Activated CD4-positive, alpha-beta T cell treated with anti-CD3 and anti-CD28 coated beads for 24 hours (primary cell): ENCODE measurements at places on chromosomes 4 and X.

GRCh38 chr4:149638073-149638472 is 177.6 kb downstream of the IQCM start:
- no peak for DNase-seq

DNA sequence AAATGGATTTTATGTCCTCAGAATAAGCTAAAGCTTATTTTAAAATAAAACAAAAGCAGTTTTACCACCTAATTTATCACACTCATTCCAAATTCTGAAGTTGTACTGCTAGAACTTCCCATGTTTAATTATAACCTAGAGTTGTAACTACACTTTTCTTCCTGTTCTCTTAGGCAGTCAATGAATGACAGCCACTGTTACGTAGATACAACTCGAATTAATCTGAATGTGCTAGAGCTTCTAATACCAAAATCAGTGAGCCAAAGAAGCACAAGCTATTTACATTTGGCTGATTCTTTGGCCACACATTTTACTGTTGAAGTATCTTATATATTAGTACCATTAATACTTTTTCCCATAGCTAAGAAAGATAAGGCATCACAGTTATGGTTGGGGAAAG is 99.0 kb upstream of the FTHL17 start:
- no peak for DNase-seq

DNA sequence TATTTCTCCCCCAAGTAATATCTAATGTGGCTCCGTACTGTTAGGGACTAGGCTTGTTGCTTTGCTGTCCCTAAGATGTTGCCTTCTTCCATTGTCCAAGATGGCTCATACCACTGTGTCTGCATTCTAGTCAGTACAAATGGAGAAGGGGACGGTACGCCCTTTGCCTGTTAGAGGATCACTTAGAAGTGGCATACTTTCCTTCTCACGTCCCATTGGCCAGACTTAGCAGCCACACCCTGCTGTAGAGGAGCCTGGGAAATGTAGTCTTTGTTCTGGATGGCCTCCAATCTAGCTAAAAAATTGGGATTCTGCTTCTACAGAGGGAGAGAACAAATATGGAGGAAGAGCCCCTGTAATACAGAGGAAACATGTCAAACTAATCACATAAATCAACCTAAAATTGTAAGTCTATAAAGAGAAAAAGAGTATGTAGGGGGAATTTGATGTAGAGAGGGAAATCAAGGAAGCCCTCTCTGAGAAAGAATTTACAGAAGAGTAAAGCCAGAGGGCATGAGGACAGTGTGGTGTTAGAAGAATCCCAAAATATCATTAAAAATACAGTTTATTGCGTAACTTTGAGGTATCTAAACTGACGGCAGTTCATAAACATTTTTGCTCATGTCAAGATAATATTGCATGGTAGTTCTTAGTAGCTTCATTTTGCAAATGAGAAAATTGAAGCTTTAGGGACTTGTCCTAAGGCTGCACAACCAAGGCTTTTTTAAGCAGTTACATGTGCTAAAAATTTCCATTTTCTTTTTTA is 15.1 kb downstream of the PRIMPOL start:
- DNase-seq: no peak

GRCh38 chrX:46991664-46992063 is 79.4 kb downstream of the JADE3 start:
- no peak for DNase-seq

GRCh38 chr4:117574085-117574484 is 460.2 kb upstream of the NDST3 start:
- no peak for DNase-seq

GRCh38 chr4:189615217-189615663 is 325.4 kb upstream of the FRG1 start:
- DNase-seq: no peak

- DNase-seq: no peak
Measured at GRCh38 chr4:71243091-71243833, 95.6 kb upstream of the SLC4A4 start.

- DNase-seq: no peak
Measured at GRCh38 chr4:177771645-177772044, 329.4 kb upstream of the AGA start.

DNA sequence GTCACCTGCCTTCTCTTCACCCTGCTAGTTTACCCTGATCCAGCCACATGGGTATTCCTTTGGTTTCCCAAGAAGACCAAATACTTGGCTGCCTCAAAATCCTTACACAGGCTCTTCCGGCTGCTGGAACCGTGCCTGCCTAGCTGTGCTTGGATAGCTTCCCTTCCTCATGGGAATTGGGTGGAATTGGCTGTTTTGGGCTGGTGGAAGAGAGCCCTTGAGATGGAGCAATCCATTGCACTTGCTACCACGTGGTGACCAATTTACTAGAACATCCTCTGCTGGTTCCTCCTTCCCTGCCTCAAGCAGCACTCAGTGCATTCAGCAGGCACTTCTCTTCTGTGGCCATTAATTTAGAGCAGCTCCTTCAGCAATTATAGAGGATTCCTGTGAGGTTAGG is 119.3 kb upstream of the AP1S2 start:
- no peak for DNase-seq
